ENCODE measurements at places on chromosomes 1 and 21. TPM values are rescaled to one million over a fixed set of nuclear protein-coding genes. Genes with fewer than 3 reads are reported as not detected.
A peak's percentile ranks its signal among the peaks of the same experiment; 100 is the strongest.

DNA sequence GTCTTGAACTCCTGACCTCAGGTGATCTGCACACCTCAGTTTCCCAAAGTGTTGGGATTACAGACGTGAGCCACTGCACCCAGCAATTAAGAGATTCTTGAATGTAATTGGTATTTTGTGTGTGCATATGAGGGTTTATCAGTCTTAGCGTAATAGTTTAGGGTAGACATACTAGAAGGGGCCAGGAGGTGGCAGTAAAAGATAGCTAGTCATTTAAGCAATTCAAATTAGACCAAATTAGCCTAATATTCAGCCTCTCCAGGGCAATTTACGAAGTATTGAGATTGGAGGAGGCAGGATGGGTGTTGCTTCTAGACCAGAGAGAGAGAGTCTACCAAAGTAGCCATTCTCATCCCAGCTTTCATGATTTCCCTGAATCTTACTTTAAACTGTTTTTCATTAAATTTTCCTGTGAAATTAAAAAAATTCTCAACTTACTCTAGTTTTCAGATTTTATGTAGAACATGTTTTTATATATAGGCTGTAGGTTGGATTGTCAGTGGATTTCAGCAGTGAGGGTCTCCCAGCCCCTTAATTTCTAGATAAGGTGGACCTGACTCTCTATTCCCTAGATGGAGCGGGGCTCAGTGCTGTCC lies 119.7 kb downstream of the HHAT start:
- no peaks in the 10 kb centered on the region for H3K36me3 ChIP-seq
- no peak overlapping the region for H3K27ac ChIP-seq
- no peaks in the 10 kb centered on the region for H3K27me3 ChIP-seq

GRCh38 chr1:65494671-65495070 lies 74.2 kb downstream of the LEPR start:
- H3K27me3 ChIP-seq, result no peaks in the 10 kb centered on the region
- no peak overlapping the region for H3K4me3 ChIP-seq
- H3K4me1 ChIP-seq, result peaks cover 4% of the 10 kb centered on the region
- no peaks in the 10 kb centered on the region for H3K36me3 ChIP-seq
- H3K27ac ChIP-seq, result no peak overlapping the region

DNA sequence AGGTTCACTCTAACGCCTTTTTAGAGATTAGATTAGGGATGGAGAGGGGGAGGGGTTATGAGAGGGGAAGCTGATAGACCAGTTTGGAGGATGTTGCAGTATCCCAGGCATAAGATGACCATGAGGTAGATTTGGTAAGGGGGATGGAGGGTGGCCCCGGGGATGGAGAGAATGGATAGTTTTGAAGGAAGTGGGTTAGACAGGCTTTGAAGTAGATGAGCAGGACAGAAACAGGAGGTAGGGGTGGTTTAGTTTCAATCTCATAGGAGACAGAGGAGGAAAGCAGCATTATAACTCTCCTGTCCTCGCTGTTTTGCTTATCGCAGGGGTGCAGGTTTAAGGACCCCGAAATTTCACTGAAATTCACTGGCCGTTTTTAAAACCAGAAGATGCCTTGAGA lies 11.8 kb downstream of the UBIAD1 start:
- H3K27me3 ChIP-seq, result no peaks in the 10 kb centered on the region
- H3K4me3 ChIP-seq, result no peak overlapping the region
- H3K27ac ChIP-seq, result no peak overlapping the region
- peaks cover 27% of the 10 kb centered on the region for H3K4me1 ChIP-seq

GRCh38 chr1:193437785-193438184 lies 251.4 kb upstream of the B3GALT2 start:
- no peaks in the 10 kb centered on the region for H3K27me3 ChIP-seq
- H3K27ac ChIP-seq, result no peak overlapping the region
- no peak for DNase-seq

DNA sequence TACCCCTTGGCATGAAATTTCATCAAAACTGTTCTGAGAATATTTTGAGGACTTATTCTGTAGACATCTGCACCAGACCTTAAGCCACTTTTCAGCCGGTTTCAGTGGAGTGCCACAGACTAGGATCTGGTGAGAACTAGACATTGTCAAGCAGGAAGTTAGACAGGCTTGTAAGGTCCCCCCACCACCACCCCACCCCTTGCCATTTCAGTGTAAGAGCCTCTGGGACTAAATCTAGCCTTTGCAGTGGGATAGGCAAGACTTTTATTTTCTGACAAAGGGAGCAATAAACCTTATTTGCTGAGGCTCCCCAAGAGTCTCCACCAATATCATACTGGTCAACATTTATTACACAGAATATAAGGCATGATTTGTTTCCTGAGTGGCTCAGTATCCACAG lies 77.9 kb upstream of the EXO1 start:
- H3K27me3 ChIP-seq, result peaks cover 4% of the 10 kb centered on the region
- H3K4me1 ChIP-seq, result no peaks in the 10 kb centered on the region
- H3K27ac ChIP-seq, result no peak overlapping the region
- no peaks in the 10 kb centered on the region for H3K36me3 ChIP-seq

DNA sequence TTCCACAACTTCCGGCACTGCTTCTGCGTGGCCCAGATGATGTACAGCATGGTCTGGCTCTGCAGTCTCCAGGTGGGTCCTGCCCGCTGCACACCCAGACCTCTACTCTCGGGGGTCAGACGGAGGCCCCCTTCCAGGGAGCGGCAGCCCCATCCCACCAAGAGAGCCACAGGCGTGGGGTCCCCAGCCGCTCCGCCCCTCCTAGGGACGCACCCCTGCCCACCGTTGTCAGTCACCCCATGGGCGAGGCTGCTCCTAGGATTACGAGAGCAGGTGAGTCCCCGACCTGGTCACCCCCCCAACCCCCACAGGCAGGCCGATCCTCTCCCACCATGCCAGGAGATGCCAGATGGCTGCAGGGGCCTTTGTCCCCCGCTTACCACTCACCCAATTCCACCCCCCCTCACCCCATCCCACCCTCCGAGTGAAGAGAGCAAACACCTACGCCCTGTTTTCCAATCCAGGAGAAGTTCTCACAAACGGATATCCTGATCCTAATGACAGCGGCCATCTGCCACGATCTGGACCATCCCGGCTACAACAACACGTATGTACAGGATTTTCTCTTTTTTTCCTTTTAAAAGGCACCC lies 107.0 kb downstream of the PDE9A start:
- no peaks in the 10 kb centered on the region for H3K4me1 ChIP-seq
- peaks cover 3% of the 10 kb centered on the region for H3K27me3 ChIP-seq
- no peak overlapping the region for H3K27ac ChIP-seq
- no peak for DNase-seq
- no peak overlapping the region for H3K4me3 ChIP-seq

DNA sequence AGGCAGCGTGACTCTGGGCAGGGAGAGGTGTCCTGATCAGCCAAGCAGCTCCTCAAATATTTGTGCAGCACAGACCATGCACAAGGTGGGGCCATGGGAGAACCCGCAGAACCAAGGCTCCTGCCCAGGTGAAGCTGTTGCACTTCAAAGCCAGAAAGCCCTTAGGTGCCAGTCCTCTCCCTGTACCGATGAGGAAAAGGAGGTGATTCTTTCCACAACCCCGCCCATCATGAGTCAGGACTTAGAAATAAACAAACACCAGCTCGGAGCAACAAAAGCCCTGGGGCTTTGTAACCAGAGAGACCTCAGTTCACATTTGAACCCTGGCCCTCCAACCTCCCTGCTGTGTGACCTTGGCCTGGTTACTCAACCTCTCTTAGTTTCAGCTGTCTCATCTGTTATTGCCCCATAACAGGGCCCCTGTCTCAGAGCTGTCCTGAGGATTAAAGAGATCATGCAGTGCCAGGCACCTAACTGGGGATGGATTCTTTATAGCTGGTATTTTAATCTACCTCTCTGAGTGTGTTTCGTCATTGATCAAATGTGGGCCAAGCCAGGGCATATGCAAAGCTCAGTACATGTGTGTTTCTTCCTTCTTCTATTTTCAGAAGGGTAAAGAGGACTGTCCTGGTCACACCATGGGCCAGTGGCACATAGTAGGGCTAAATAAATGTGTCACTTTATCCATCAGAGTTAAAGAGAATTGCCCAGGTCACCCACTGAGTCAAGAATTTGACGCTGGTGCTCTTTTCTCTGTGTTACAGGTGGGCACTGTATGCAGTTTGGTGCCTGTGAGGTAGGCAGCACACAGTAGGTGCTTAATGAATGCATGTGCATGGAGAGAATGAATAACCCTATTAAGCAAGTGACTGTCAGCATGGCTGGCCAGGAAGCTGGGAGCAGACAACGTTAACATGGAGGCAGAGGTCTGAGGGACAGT lies 1.4 kb downstream of the LDLRAD1 start:
- no peak overlapping the region for H3K4me3 ChIP-seq
- H3K4me1 ChIP-seq, result no peaks in the 10 kb centered on the region
- no peaks in the 10 kb centered on the region for H3K36me3 ChIP-seq
- peak; percentile 82 for DNase-seq

- H3K27me3 ChIP-seq, result no peaks in the 10 kb centered on the region
- H3K36me3 ChIP-seq, result no peaks in the 10 kb centered on the region
- no peak overlapping the region for H3K4me3 ChIP-seq
- H3K27ac ChIP-seq, result peak overlapping the region; percentile 97
Observed at GRCh38 chr1:91650764-91651163, 150.1 kb downstream of the CDC7 start.

- H3K36me3 ChIP-seq, result no peaks in the 10 kb centered on the region
- DNase-seq, result peak; percentile 87
- peak within 1 kb of the TSS; percentile 33 for H3K27ac ChIP-seq
- no peaks in the 10 kb centered on the region for H3K27me3 ChIP-seq
- peak within 1 kb of the TSS; percentile 80 for H3K4me3 ChIP-seq
- peaks cover 7% of the 10 kb centered on the region for H3K4me1 ChIP-seq
Observed at GRCh38 chr21:43864962-43865539, at the start of gene AGPAT3. Gene AGPAT3 (plus strand): TSS chr21:43865223. CDS start chr21:43959682, 94,459 bp downstream.

GRCh38 chr1:61222240-61222639 lies 139.9 kb downstream of the NFIA start:
- no peaks in the 10 kb centered on the region for H3K36me3 ChIP-seq
- no peaks in the 10 kb centered on the region for H3K4me1 ChIP-seq

Gene GPR3
- total RNA-seq, result under 0.01 TPM

Gene TP73
- total RNA-seq, result not detected

Gene KISS1
- total RNA-seq, result not detected

Gene CYP4Z1
- total RNA-seq, result not detected

Gene SPATA1
- total RNA-seq, result 1.8 TPM

Gene SEMA6C
- total RNA-seq, result 1.5 TPM

Gene CFHR3
- total RNA-seq, result not detected

Gene LZIC
- total RNA-seq, result 37.6 TPM
